Iris pigment epithelial cell (primary cell): ENCODE measurements at places on chromosomes 13 and 19.
A peak's percentile ranks its signal among the peaks of the same experiment; 100 is the strongest.

DNA sequence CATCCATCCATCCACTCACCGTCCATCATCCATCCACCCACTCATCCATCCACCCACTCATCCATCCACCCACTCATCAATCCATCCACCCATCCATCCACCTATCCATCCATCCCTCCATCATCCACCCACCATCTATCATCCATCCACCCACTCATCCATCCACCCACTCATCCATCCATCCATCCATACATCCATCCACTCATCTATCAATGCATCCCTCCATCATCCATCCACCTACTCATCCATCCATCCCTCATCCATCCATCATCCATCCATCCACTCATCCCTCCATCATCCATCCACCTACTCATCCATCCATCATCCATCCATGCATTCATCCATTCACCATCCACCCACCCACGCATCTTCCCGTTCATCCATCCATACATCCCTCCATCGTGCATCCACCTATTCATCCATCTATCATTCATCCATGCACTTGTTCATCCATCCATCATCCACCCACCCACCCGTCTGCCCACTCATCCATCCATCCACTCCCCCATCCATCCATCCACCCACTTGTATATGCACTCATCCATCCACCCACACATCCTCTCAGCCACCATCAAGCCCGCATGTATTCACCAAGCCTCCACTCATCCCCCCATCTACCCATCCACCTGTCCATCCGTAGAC, 3.6 kb downstream of the STAP2 start:
- DNase-seq, result no peak

GRCh38 chr19:4069331-4069959, 2.7 kb upstream of the ZBTB7A start:
- DNase-seq, result no peak

GRCh38 chr13:36526897-36527296, 94.6 kb downstream of the CCNA1 start:
- DNase-seq, result no peak

DNA sequence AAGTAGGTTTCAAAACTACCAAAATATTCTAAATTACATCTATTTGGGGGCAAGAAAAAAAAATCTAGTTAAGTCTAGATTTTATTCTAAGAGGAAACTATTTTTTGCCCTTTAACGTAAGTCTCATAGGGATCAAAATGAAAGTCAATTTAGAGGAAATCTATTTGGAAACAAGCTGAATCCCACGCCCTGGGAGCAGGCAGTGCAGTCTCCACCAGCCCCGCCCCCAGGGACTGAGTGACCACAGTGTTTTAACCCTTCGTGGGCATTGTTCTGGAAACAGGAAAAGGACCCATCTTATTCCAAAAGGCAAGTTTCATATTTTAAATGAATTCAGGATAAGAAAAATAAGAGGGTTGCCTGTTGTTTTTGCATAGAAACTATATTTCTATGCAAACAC, 209.7 kb downstream of the SPRY2 start:
- peak; percentile 71 for DNase-seq

DNA sequence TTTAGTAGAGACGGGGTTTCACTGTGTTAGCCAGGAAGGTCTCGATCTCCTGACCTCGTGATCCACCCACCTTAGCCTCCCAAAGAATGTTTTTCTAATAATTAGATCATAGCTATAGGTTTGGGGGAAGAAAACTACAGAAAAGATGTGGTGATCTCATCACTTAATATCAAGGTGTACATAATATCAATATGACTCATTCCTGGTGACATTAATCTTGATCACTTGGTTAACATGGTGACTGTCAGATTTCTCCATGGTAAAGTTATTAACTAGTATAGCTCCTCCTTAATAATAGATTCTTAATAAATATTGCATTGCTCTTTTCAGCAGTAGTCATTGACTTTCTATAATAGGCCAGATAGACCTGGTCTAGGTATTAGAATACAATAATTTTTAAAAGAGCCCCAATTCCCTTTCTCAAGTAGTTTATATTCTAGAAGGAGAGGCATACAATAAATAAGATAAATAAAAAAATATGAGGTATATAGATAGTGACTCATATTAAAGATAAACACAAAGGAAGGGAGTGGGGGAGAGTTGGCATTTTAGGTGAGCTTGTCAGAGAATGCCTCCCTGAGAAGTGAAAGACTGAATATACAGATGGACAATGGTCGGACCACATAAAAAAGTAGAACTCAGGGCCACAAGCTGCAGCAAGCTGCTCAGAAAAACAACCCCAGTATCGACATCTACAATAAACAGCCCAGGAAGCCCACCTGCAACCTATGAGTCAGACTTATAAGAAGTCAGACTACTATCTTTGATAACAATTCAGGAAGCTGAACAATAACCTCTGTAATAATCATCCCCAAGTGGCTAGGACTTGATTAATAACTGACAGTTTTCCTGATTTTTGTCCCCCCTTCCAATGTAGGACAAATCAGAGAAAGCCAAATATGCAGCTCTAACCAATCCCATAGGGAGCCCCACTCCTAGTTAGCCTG, 210.8 kb downstream of the RFC3 start:
- DNase-seq, result no peak

GRCh38 chr13:30165071-30165470, 142.3 kb downstream of the KATNAL1 start:
- no peak for DNase-seq

DNA sequence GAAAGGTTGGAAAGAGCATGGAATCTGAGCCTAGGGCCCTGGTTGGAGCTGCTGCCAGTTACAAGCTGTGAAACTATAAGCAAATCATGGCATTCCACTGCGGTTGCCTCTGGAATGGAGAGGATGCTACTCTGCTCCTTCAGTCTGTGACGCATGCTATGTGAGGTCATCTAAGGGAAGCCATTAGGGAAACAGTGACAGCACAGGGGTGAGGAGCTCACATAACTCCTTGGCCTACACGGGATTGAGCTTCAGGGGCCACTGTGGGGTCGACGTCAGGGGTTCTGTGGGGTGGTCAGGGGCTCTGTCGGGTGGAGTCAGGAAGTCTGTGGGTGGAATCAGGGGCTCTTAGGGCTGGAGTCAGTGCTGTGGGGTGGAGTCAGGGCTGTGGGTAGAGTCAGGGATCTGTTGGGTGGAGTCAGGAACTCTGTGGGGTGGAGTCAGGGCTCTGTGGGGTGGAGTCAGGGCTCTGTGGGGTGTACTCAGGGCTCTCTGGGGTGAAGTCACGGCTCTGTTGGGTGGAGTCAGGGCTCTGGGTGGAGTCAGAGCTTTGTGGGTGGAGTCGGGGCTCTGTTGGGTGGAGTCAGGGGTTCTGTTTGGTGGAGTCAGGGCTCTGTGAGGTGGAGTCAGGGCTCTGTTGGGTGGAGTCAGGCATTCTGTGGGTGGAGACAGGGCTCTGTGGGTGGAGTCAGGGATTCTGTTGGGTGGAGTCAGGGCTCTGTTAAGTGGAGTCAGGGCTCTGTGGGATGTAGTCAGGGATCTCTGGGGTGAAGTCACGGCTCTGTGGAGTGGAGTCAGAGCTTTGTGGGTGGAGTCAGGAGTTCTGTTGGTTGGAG, 35.8 kb upstream of the MEDAG start:
- DNase-seq, result peak; percentile 99

- no peak for DNase-seq
Observed at GRCh38 chr19:12578641-12579040, 27.4 kb upstream of the ZNF564 start.

DNA sequence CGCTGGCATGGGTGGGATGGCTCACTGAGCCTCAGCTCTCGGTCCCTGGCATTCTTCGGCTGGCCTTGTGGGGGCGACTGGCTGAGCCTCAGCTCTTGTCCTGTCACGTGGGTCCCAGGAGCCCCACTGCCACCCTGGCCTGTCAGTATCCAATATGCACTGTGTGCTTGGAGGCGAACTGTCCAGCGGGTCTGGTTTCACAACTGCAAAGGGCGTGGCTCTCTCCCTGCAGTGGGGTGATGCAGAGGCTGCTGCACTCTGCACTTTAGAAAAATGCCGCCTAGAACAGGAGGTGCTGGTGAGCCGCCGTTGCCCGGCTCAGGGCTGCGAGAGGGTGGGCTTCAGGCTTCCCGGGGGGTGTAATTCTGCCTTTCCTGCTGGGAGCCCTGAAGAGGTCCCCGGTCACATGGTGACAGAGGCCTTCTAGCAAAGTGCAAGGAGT, 17.0 kb upstream of the TMEM255B start:
- peak; percentile 52 for DNase-seq
